Activated CD4-positive, CD25-positive, alpha-beta regulatory T cell treated with anti-CD3 and anti-CD28 coated beads, Interleukin-2, amount 50 U/mL, for 72 hours (primary cell): ENCODE measurements at places on chromosomes 11 and 22.

DNA sequence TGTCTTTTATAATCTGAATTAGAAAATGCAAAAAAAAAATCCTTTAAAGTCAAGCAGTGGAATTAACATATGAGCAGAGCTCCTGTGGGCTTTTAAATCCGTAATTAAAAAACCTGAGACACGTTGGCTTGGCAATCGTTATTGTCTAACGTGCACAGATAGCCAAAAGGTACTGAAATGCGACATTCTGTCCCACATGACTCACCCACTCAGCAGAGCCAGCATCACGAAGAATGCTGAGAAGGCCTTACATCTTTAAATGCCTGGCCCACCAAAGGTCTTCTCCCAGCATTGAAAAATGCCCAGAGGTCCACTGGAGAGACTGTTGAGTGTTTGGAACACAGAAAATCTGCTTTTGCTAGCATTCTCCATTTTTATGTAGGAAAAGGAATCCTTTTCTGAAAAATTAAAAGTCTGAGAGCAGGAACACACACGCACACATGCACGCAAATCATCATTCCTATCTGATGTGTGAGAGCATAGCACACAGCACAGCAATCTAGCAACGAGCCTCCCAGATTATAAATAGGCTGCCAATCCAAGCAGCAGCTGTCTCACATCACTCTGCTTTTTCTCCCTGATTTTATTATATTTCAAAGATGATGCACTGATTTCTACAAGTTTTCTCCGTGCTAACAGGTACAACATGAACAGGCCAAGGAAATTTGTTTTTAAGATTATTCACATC is 94.5 kb downstream of the PHF21A start:
- no peak for DNase-seq

DNA sequence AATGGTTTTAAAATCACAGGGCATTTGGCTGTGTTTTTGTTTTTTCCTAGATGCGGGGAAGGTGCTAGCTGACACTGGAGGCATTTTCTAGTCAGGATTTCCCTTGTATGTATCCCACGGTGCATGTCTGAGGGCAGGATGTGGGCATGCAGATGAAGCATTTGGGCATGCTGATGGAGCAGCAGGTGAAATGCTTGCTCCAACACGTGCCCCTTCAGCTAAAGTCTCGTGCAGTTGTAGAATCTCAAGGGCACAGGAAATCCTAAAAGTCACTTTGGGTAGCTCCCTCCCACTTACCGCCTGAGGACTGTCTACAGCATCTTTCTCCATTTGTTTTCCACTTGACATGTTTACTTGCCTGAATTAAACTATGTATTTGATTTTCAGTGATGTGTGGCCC is 429.4 kb upstream of the B3GAT1 start:
- no peak for DNase-seq

DNA sequence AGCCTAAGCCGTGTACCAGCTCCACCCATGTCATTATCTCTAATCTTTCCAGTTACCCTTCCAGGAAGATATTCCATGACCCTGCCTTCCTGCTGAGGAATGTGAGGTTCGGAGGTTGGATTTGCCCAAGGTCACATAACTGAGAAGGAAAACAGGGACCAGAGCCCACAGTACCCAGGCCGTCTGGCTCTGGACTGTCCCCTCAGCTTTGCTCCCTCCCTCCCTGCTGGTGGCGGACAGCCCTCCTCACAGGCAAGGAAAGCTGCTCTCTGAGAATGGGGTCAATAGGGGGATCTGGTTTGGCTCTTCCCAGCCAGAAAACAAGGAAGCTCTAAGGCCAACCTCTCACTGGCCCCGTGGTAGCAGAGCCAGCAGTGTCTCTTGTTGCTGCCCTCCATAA is 63.3 kb downstream of the SYN3 start:
- DNase-seq, result no peak

DNA sequence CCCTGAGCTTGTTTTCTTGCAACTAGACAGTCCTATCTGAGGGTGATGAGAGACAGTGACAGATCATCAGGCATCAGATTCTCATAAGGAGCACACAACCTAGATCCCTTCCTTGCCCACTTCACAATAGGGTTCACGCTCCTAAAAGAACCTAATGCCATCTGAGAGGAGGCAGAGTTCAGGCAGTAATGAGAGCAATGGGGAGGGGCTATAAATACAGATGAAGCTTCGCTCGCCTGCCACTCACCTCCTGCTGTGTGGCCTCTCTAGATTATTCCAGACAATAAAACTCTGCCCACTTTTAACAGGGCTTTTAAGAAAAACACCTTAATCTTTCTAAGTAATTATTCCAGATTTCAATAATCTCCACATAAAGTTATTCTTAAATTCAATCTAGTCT is 43.9 kb upstream of the PAK1 start:
- DNase-seq, result no peak

DNA sequence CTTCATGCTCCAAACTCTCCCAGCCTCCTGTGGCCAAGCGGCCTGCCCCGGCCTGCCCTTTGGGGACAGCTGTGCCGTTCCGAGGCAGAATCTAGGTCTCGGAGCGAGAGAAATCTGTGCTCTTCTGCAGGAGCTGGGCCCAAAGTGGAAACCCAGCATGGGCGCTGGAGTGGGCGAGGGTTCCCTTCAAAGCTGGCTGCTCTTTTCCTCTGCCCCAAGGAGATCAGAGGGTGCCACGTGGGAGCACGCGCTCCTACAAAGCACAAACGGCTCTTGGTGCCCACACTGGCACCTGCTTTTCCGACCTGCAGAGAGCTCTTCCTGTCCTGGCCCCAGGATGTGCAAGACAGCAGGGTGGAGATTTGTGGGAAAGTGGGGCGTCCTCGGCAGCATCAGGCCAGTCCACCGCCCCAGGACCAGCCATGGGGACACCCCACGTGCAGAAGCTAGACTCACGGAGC is 6.9 kb downstream of the OSBPL5 start:
- no peak for DNase-seq

DNA sequence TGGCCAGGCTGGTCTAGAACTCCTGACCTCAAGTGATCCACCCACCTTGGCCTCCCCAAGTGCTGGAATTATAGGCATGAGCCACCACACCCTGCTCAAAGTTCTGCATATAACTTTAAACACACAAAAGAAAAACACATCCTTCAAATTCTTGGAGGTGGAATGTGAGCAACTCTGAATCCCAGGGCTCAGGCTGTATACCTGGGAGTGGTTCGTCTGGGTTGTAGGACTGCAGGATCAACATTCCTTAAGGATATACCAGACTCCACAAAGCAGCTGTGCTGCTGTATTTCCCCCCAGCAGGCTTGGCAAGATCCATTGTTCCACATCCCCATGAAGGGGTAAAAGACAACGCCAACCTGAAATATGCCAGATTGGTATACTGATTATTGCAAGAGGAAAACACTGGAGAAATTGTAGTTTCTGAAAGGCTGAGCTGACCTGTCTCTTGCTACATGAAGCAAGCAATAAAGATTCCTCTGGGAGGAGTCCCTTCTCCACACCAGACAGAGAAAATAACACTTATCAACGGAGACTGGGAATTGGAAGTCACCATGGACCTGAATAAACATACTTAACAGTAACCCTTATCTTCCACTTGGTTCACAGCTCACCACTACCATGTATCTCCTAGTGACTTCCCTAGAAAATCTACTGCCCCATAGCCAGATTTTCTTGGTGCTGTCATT is 12.2 kb upstream of the RPS3 start:
- no peak for DNase-seq

- no peak for DNase-seq
These were observed at the start of gene OR52K1 for GRCh38 chr11:4482445-4482844. TSS of gene OR52K1 (plus strand) at chr11:4482646. CDS start at chr11:4488901, 6,255 bp downstream.

DNA sequence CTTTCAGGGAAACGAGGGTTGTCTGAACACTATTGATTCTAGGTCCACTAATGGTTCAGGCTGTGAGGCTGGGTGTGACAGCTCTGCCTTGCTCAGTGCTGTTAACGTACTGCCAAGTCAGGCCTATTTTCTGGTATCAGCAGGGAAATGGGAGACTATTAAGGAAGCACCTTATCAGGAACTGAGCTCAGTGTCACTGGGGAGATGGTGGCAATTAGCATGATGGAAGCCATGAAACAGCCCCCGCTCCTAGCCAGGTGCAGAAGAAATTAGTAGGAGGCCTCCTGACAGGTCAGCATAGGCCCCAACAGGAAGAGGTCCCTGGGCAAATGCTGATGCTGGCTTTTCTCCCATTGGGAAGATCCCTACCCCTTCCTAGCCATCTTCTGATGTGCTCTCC is 42.6 kb upstream of the LMO2 start:
- no peak for DNase-seq

DNA sequence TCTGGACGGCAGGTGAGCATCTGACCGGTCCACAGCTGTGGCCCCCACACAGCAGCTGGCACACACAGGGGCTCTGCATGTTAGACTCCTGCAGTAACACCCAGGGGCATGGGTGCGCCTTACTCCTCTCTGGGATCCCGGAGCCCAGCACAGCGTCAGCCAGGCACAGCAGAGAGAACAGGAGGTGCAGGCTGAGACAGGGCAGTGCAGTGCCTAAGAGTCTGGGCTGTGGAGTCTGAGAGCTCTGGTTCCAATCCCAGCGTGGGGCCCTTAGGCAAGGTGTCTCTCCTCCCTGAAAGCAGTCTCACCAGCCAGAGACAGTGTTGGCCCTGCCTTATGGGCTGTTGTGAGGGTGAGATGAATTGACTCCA is 2.3 kb downstream of the NUDT8 start:
- DNase-seq, result no peak

DNA sequence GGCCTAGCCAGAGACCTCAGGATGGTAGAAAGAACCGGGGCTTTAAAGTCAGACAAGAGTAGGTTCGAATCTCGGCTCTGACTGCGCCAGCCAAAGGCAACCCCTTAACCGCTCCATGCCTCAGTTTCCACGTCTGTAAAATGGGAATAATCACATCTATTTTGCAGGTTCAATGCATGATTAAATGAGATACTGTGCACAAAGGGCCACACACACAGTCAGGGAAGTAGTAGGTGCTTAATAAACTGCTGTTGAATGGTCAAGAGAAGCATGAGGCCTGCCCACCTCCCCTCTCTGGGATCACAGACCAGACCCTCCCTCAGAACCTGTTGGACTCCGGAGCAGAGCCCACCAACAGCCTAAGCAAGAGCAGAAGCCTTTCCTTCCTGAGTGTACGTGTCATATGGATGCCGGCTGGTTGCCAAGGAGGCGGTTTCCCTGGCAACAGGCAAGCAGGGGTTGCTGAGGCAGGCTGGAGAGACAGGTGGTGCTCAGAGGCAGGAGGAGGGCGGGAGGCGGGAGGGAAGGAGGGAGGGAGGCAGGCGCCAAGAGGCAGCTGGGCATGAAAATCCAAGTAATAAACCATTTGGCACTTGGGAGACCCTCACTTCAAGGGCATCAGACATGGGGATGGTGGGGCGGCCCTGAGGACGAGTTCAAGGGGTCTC is 43.9 kb downstream of the NFAM1 start:
- DNase-seq, result no peak

DNA sequence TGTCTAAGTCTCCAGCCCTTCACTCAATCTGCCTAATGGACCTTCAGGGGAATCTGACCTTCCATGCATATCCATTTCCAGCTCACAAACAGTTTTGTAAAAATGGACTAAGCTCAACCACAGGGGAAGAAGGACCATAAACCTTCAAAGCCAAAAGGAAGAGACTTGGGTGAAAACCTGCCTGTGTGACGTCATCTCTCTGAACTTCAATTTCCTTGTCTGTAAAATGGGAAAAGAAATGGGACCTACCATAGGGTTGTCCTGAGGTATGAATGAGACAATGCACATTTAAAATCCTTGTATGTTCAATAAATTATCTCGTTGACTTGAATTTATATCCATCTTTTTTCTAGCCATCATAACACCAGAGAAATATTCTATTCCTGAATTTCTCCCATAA is 370.7 kb downstream of the INSC start:
- no peak for DNase-seq

- DNase-seq, result no peak
These were observed 40.2 kb upstream of the CCDC34 start for GRCh38 chr11:27403195-27403594.

DNA sequence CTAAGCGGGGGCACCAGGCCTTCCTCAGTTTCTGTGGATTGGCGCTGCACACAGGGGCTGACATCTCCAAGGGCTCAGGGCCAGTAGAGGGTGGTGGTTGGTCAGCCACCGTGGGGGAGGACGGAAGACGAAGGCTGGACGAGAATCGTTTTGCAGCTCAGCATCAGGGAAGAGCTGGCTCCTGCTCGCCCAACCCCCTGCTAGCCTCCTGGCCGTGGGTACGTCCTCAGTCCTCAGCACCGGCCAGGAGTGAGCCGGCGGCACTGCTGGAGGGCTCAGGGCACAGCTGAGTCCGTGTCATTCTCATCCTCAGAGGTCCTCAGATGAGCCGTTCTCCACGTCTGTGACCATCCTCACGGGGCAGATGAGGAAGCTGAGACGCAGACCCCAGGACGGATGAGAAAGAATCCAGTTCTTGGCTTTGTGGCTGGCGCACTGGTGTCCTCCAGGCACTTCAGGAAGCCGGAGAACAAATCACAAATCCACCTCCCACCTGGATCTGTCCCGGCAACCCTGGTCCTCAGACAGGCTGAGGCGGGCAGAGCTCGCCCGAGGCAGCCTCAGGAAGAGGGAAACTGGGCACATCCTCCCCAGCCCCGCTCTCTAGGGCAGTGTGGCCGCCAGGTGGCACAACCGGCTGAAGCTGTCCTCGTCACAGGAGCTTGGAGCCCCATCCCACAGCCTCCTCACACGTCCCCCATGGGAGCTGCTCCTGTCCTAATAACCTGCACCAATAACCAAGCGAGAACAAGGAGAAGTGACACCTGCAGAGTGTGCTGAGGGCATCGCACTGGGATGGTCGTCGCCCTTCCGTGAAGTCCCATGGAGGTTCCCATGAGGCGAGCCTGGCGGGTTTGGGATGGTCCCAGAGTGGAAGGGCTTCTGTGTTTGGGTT is 393.7 kb downstream of the BRD1 start:
- no peak for DNase-seq
